ENCODE measurements at places on chromosomes 11 and 22. TPM values are rescaled to one million over a fixed set of nuclear protein-coding genes. Genes with fewer than 3 reads are reported as not detected.

The KCNJ11 gene
- total RNA-seq: 2.5 TPM

The PTPRCAP gene
- 0.59 TPM for total RNA-seq

GRCh38 chr11:8033305-8034105, 46.4 kb downstream of the EIF3F start:
- no peak overlapping the region for H3K4me3 ChIP-seq
- H3K27me3 ChIP-seq: peaks cover 15% of the 10 kb centered on the region
- peaks cover 26% of the 10 kb centered on the region for H3K4me1 ChIP-seq
- DNase-seq: peak; percentile 90

DNA sequence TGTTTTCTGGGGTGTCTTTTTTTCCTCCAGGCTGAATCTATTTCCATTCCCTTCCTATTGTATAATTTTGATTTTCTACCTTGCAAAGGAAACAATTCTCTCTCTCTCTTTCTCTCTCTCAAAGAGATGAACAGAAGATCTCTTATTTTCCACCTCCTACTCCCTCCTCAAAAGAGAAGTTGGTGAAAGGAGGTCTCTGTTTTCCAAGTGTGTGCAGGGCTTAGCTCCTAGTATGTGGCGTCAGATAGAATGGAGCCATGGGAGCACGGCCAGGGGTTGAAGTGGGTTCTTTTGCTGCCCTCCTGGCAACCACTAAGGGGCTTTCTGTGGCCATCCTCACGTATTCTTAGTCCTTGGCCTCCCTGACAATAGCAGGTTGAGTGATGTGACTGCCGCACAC, 480 bp downstream of the TRIM34 start:
- peak overlapping the region; percentile 75 for H3K27ac ChIP-seq
- no peaks in the 10 kb centered on the region for H3K36me3 ChIP-seq
- H3K4me3 ChIP-seq: peak overlapping the region; percentile 61
- no peaks in the 10 kb centered on the region for H3K27me3 ChIP-seq
- peaks cover 39% of the 10 kb centered on the region for H3K4me1 ChIP-seq

DNA sequence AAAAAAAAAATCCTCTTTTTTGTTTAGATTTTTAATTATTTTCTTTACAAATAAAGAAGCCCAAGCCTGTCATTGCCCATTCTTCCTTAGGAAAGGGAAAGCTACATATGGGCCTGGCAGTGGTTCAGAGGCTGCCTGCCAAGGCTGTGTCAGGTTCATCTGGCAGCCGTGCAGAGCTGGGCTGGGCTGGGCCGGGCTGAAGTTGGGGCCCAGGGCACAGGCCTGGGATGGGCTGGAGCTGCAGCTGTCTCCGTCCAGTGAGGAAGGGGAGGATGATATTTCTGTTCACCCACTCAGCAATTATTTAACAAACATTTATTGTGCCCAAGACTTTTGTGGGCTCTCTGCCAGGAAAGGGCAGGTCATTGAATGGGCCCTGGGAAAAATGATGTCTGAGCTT, 4.6 kb downstream of the PRR5L start:
- no peak overlapping the region for H3K4me3 ChIP-seq
- H3K27me3 ChIP-seq: no peaks in the 10 kb centered on the region
- DNase-seq: no peak
- no peak overlapping the region for H3K27ac ChIP-seq

DNA sequence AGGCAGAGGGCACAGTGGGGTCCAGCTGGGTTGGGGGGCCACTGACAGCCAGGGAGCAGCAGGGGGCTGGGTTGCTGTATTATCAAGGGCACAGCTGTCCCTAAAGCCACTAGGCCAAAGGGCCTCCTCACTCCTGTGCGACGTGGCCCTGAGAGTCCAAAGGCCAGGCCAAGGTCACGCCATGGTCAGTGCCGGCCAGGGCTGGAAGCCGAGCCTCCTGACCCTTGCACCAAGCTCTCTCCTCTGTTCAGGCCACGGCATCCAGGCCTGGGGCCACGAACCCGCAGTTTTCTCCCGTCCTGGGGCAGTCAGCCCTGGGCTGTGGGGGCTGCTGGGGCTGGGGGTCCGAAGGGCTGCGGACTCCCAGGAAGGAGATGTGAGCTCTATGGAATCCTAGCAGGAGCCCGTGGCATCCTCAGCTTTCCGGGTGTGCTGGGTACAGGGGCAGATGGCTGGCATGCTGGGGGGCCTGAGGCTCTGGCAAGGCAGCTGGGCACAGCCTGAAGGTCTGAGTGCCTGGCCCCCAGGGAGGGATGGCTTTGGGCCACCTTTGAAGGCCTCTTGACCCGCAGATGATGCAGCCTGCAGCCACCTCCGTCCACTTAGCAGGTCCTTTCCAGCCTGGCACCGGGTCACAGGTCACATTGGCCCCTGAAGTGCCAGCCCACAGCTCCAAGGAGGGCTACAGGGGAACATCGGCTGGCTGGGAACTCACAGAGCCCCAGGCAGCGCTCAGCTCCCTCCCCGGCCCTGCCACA, 17.3 kb upstream of the PPARA start:
- H3K36me3 ChIP-seq: no peaks in the 10 kb centered on the region
- no peaks in the 10 kb centered on the region for H3K27me3 ChIP-seq
- no peak overlapping the region for H3K4me3 ChIP-seq
- no peak overlapping the region for H3K27ac ChIP-seq
- no peak for DNase-seq
